Stimulated activated CD4-positive, alpha-beta T cell treated with anti-CD3 and anti-CD28 coated beads, Interleukin-12 subunit alpha, Interleukin-12 subunit beta, amount 100 ng/mL, for 4 hours (primary cell): ENCODE measurements at places on chromosomes 6 and 20.

DNA sequence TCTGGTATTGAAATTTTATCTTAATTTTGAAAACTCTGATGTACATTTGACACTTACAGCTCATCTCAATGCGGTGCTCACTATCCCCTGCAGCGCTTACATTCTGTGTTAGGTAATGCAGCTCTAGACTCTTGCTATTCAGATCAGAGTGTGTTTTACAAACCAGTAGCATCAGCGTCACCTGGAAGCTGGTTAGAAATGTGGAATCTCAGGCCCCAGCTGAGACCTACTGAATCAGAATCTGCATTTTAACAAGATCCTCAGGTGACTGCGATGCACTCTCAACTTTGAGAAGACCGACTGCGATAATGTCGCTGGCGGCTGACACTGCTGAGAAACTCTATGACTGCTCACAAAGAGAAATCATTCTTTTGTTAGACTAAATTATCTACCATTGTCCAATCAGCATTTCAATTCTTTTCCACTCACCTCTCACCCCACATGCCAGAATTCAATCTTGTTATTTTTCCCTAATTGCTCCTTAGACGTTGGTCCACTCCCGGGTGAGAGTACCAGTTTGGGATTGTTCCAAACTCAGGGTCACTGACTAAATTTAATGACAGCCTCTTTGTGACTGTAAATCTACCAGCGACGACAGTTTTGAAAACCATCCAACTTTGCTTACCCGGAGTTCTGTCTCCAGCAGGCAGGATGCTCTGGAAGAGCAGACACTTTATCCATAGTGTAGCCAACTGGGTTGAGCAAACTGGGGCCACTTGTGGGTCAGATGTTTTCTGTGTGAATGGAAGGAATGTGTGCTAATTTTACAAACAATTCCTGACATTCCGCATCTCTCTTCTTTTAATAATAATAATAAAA, 140.1 kb upstream of the BTBD3 start:
- DNase-seq: no peak

- no peak for DNase-seq
Measured at GRCh38 chr6:81821449-81821848, 69.0 kb upstream of the TENT5A start.

DNA sequence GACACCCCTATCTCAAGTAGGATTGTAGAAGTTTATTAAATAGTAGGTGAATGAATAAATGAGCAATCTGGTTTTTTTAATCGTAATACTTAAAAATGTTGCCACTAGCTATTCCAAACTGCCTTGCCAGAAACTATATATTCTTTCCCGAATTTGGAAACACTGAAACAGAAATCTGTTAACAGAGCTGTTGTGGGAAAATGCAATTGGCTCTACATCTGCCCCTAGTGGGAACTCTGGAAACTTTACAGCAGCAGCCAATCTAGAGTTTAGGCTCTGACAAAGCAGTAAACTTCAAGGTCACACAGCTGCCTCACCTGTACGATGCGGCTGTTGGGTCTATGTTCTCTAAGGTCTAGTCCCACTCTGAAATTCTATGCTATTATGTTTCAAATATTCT, 41.7 kb downstream of the SYNE1 start:
- DNase-seq: no peak

DNA sequence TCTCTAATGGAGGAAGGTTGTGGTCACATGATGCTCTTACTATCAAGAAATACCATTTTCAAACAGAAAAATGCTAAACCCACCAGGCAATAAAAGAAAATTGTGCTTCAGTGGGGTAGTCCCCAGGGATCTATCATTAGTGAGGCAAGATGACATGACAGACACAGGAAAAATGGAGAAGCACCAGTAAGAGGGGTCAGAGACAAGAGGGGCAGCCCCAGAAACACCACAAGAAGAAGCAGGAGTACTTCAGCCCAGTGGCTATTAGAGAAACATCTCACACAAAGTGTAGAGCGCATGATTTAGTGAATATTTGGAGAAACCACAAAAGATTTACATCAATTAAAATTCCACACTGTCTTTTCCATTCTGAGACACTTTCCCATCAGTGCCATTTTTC, 10.2 kb upstream of the TMEM200A start:
- DNase-seq: no peak

GRCh38 chr6:22248513-22249308, 48.1 kb downstream of the PRL start:
- no peak for DNase-seq

DNA sequence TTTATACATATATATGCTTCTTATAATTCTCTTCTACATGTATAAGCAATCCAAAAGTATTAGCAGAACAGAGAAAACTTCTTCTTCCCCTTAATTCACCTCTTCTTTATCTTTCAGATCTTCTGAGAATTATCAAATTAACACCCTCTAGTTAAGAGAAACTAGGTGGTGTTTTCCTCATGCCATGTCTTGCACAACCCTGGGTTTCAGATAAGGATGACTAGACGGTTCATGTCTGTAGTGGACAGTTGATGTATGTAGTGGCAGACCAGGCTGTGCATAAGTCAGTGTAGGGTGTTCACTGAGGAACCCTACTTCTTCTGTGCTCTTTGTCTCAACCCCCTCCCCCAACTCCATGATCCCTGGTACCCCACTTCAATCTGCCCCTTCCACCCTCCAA, 187.3 kb downstream of the SAMD5 start:
- DNase-seq: no peak

DNA sequence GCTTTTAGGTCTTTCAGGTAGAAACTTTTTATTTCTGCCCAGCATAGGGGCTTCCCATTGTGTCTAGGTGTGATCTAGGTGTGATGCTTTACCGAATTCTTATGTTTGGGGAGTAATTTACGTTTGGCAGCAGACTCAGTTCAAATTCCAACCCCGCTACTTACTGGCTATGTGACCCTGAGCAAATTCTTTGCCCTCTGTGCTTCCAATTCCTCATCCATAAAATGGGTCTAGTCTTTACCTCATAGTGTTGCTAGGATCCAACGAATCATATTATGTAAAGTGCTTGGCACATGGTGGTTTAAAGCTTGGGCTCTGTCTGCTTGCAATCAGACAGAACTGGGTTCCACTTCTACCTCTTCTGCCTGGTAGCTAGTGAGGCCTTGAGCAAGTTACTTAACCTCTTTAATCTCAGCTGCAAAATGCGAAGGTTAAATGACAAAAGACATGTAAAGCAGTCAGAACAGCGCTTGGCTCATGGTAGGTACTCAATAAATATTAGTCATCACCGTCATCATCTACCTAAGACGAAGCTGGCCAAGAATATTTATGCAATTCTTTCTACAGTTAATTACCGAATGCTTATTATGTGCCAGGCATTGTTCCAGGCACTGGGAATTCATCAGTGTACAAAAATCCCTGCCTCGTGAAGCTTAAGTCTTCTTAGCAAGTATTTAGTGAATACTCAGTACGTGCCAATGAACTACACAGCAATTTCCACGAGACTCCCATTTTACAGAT, 1.0 kb downstream of the NSFL1C start:
- DNase-seq: no peak

GRCh38 chr6:113364766-113365165, 492.4 kb upstream of the MARCKS start:
- no peak for DNase-seq

DNA sequence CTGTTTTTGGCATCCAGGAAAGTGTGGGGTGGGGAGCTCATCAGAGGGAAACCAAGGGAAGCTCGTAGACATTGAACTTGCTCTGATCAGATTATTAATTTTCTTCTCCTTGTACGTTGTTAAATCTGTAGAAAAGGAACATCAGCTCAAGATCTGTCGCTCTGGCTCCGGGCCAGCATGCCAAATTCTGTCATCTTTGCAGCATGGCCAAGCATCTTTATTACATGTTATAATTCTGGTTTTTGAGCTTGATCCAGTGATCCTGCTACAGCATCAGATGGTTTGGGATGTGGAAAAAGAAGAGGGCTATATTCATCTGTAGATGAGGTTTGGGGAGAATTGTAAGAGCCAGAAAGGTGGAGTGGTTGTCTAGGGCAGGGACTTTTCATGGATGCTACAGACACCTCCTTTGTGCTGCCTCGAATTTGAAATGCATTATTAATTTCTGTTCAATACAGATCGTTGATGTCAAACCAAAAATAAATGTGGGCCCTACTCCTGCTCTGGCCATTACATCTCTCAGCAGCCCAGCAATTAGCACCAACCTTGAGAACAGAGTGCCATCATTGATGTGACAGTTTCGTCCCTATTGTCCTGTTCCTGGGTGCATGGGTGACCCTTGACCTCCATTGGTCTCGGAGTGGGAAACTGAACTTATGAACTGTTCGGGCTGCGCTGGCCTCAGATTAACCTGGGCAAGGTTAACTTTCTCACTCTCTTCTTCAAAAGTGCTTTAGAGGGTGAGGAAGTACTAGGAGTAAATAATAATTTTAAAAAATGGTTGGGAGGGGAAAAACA, 250.8 kb downstream of the SOX4 start:
- no peak for DNase-seq

GRCh38 chr20:63734111-63734945, 2.1 kb upstream of the LIME1 start:
- no peak for DNase-seq

- no peak for DNase-seq
Measured at GRCh38 chr6:36318690-36319435, 17.8 kb downstream of the BNIP5 start.
